ENCODE measurements at places on chromosomes 16 and 17.

DNA sequence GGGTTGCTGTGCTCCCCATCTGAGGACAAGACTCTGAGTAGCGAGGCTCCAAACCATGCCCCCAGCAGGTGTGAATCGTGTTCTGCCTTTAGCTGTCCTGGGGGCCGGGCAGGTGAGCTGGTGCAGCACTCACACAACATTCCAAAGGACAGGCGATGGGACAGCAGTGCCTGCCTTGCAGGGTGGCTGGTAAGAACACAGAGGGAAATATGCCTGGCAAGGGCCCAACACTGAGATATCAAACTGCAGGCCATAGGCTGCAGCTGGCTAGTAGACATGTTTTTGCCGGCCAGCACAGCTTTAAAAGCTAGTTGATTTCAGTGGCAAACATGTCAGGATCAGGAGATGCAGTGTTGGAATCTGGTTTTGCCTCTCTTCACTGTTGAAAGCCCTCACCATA lies 23.6 kb downstream of the CLEC16A start:
- DNase-seq, result no peak

- peak; percentile 96 for DNase-seq
Observed at GRCh38 chr17:38742411-38743308, 5.5 kb downstream of the PCGF2 start.

GRCh38 chr16:8887952-8888560 lies 5.9 kb downstream of the LITAFD start:
- DNase-seq, result no peak

GRCh38 chr16:11320170-11320569 lies 25.1 kb upstream of the RMI2 start:
- no peak for DNase-seq

DNA sequence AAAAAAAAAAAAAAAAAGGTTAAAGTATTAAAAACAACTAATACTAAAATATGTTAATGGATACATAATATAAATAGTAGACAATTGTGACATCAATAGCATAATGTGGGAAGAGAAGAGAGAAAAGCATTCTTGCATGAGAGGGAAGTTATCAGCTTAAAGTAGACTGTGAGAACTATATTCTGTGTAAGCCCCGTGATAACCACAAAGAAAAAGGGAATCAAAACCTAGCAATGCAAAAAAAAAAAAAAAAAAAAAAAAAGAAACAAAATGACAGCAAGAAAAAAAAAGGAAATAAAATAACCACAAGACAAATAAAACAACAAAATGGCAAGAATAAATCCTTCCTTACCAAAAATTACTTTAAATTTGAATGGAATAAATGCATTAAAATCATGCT lies 39.8 kb upstream of the MYLK3 start:
- no peak for DNase-seq

DNA sequence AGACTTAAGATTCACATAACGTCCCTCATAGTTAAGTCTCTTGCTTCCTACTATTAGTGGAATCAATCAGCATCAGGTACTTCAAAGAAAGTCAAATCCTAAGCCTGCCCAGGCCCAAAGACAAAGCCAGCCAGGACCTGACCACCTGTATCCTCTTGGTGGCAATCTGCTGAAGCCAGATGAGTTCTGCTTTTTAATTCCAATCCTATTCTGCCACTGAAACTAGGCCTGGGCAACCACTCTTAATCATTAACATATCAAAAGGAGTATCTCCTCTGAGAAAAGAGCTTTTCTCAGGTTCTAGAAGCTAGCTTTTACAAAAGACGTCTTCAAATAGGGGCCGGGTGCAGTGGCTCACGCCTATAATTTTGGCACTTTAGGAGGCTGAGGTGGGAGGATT lies 15.1 kb upstream of the GLG1 start:
- DNase-seq, result no peak
